ENCODE measurements at places on chromosomes 4 and X.

DNA sequence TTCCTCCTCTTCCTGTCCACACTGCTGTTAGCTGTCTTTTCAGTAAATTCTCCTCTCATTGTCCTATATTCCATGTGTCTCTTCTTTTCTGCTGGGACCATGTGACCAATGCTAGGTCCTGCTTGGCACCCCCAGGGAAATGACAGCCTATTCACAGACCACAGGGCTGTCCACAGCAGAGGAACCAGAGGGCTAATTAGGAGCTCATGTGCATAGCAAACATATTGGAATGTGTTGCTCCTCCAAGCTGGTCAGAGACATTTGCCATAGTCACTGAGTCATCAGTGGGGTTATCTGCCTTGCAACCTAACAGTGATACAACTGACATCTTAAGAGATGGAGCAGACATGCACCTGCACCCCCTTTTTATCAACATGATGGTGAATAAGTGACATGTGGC lies 67.9 kb upstream of the PUDP start:
- no peak for DNase-seq

DNA sequence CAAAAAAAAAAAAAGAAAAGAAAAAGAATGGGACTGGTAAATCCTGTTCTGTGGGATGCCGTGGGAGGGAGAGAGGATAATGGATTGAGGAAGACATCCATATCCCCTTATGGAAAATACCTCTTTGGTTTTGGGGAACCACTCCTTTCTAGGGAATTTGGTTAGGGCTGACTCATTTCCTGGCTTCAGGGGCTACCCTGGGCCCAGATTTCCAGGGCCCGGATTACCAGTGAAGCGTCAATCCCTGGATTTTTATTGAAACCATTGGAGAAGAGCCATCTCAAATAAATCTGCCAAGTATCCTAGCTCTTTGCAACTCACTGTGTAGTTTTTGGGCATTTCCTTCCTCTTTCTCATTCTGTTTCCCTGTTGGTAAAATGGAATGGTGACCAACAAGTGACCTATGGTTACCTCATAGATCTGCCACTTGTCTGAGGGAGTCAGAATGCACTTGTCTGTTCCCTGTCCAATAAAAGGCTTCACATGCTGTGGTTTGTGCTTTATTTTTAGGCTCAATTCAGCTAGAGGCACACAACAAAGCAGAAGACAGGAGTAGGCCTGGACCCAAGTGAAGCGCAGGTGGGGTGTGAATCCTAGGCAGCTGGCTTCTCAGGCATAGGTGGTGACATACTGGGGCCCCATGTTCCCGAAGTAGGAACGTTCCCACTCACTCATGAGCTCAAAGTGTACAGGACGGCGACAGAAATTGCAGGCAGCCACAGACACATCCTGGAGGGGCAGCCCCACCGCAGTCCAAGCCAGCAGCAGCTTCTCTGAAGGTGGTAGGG lies 8.6 kb downstream of the APEX2 start:
- DNase-seq = no peak

GRCh38 chr4:15343581-15343980 lies 84.3 kb upstream of the C1QTNF7 start:
- no peak for DNase-seq

- no peak for DNase-seq
These were observed 80.4 kb downstream of the HS6ST2 start for GRCh38 chrX:132877954-132878536.

GRCh38 chrX:121876305-121876704 lies 828.9 kb downstream of the GLUD2 start:
- no peak for DNase-seq

GRCh38 chrX:51742586-51742985 lies 656 bp upstream of the GSPT2 start:
- DNase-seq = no peak

DNA sequence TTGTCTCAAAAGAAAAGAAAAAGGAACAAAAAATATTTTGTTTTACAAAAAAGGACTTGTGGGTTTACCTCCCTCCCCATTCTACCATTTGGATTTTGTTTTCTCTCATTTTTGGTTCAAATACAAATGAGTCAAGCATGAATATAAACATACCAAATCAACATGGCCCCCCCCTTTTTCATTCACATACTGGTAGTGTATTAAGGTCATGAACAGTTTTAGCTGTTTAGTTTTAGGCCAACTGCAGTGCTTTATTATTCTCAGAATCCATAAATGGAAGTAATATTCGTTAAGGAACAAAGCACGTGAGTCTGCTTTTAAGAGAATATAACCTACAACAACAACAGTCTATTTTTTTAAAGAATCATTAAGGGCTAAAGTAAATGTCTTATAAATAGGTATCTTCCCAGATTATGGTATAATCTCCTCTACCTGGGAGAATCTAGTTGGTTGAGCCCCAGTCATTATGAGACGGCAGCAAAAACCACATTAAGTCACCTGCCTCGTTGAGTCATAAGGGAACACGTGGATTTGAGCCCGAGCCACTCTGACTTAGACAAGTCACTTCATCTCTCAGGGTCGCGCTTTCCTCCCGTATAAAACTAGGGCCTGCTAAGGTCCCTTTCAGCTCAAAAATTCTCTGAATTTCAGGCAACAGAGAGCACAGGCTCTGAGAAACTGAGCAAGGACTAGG lies 26.7 kb downstream of the BCLAF3 start:
- DNase-seq = no peak

GRCh38 chrX:105700331-105700730 lies 122.0 kb upstream of the NRK start:
- DNase-seq = no peak

- no peak for DNase-seq
These were observed 87.7 kb upstream of the EFHC2 start for GRCh38 chrX:44431194-44431593.

- DNase-seq = no peak
These were observed 37.5 kb downstream of the PIGG start for GRCh38 chr4:536351-536972.

- peak; percentile 94 for DNase-seq
These were observed at the start of gene RELL1 for GRCh38 chr4:37686373-37687193. Gene RELL1 (minus strand): TSS chr4:37686376. CDS start chr4:37686287, 89 bp downstream.

DNA sequence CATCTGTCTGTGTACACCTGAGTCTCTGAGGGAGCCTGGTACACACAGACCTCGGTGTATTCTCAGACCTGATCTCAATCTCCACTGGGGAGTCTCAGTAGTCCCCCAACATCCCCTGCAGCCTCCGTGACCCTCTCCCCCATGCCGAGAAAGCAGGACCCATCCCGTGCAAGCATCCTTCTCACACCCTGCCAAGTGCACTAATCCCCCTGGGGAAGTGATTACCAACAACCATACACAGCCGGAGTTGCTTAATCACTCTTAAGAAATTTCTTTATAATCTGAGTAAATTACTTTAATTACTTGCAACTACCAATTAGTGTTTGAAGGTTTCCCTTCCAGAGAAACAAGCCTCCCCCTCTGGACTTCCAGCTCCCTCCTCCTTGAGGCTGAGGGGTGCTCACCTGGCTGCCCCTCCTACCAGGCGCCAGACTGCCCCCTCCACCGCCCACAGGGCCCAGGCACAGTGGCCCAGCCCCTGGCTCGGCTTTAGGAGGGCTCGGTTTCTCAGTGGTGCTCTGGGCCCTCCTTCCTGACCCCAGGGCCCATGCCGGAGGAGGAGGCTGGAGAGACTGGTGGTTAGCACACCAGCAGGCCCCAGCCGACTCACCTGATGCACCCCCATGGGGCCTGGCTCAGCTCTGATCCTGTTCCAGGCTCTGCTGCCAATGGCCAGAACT lies 43.8 kb downstream of the PJA1 start:
- no peak for DNase-seq

DNA sequence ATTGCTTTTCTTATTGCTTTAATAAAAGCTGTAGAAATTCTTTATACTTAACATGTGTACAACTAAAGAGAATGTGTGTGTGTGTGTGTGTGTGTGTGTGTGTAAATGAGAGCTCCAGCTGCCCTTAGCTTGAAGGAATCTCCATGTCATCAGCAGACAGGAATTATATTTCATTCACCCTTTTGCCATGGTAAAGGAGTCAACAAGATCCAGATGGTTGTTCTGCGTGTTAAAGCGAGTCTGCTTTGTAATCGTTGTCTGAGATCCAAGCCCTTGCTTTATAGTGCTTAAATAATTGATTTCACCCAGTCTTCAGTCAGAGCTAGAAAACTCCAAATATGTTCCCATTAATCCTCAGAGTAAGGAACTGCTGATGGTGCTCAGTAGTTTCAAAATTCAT lies 285.5 kb downstream of the PDGFC start:
- no peak for DNase-seq

DNA sequence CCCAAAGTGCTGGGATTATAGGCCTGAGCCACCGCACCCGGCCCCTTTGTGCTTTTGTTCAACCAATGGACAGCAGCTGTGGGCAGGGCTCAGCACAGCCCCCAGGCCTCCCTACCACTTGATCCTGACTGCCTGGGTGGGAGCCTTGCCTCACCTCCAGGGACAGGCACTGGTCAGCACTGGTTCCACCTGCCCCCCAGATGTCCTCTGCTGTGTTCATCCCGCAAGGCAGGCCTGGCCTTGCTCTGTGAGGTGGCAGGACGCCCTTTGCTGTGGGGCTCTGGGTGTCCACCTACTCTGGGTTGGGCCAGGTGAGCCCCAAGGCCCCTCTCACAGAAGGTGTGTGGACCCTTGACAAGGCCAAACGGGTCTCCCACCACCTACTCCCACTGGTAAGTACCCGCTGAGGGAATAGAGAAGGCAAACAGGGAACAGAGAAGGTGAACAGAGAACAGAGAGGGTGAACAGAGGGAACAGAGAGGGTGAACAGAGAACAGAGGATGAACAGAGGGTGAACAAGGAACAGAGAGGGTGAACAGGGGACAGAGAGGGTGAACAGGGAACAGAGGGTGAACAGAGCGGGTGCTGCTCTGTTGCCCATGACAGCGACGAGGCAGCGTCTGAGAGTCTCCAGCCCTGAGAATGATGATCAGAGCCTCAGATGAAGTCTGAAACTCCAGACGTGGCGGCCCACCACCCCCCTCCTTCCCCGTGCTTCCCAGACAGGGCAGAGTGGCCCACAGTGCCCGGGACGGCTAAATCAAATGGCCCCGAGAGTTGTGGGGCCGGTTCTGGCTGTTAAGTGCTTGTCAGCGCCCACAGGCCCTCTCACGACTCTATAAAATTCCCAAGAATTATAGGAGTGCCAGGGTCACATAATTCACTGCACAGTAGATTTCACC lies 55.0 kb upstream of the NKX1-1 start:
- DNase-seq = no peak

DNA sequence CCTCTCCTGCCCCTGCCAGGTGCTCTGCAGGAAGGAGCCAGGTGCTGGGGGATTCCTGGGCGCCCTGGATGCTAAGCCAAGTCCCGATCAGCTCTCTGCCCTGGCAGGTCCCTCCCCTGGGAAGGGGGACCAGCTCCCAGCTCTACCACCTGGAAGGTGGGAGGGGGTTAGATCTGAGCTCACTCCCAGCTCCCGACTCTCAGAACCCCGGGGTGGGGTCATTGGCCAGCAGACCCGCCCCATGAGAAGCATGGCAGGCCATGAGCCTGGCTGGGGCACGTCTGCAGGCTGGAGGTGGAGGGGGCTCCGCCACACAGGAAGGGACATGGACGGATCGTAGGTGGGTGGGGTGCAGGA lies 83.4 kb upstream of the NKX1-1 start:
- DNase-seq = no peak

- no peak for DNase-seq
These were observed 48.0 kb upstream of the MAP3K15 start for GRCh38 chrX:19563327-19563726.

- no peak for DNase-seq
These were observed 7.0 kb downstream of the TMSB4X start for GRCh38 chrX:12981880-12982279.

- peak; percentile 12 for DNase-seq
These were observed 361 bp downstream of the QDPR start for GRCh38 chr4:17511509-17511949.

- no peak for DNase-seq
These were observed 944 bp downstream of the KLF8 start for GRCh38 chrX:56233100-56233499.

- DNase-seq = no peak
These were observed 11.3 kb upstream of the ARAP2 start for GRCh38 chr4:36255577-36255976.

DNA sequence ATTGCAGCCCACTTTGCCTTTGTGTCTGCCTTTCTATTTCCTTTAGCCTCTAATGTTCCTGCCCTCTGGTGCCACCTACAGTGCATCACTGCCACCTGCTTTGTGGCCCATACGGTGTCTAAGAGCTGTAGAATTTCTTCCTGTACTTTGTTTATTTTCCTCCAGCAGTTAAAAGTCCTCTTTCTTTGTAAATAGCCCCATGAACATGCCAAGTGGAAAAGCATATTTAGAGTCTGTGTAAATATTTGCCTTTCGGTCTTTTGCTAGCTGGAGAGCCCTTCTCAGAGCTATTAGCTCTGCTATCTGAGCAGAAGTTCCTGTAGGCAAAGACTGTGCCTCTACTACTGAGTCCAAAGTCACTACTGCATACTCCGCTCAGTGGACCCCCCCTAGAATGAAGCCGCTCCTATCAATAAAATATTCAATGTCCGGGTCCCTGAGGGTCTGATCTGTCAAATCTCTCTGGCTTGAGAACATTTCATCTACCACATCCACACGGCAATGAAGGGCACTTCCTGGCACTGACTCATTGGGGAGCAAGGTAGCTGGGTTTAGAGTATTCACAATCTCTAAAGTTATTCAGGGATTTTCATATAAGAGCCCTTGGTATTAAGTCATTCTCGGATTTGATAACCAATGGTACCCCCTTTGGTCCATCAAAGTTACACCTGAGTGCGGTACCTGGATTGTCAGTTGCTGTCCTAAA lies 36.3 kb downstream of the SULT1E1 start:
- no peak for DNase-seq

GRCh38 chr4:186651624-186652023 lies 72.0 kb downstream of the FAT1 start:
- DNase-seq = no peak
